ENCODE measurements at places on chromosomes 11 and 22. TPM values are rescaled to one million over a fixed set of nuclear protein-coding genes. Genes with fewer than 3 reads are reported as not detected.

ANO9 gene
- total RNA-seq: 0.96 TPM

CCDC116 gene
- 0.08 TPM for total RNA-seq

OR5F1 gene
- total RNA-seq: not detected

ADAMTS8 gene
- 0.39 TPM for total RNA-seq

BSX gene
- not detected for total RNA-seq

GGTLC2 gene
- total RNA-seq: not detected

PHOX2A gene
- total RNA-seq: not detected

MUC5AC gene
- 3.8 TPM for total RNA-seq

MPPED2 gene
- not detected for total RNA-seq

RABL2B gene
- 20.8 TPM for total RNA-seq

POGLUT3 gene
- total RNA-seq: 11.8 TPM

TRIM48 gene
- not detected for total RNA-seq
